ENCODE measurements at places on chromosomes 16 and 17.

GRCh38 chr17:20281860-20282259 is 185.5 kb downstream of the LGALS9B start:
- DNase-seq: no peak

DNA sequence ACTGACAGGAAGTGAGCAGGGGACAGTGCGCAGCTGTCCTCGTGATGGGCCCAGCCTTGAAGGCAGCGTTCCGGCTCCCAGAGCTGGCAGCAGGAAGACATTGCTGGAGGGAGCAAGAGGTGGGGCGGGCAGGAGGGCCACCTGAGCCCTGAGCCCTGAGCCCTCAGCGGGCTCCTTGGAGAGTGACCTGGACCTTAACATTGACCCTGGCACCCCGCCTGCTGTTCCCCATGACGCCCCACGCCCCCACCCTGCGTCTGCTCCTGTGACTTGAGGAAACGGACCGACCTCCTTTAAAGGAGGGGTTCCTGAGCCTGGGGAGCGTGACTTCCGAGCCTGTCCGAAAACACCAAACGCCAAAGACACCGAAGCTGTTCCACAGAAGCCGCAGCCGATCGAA is 25.1 kb upstream of the ENPP7 start:
- DNase-seq: no peak

DNA sequence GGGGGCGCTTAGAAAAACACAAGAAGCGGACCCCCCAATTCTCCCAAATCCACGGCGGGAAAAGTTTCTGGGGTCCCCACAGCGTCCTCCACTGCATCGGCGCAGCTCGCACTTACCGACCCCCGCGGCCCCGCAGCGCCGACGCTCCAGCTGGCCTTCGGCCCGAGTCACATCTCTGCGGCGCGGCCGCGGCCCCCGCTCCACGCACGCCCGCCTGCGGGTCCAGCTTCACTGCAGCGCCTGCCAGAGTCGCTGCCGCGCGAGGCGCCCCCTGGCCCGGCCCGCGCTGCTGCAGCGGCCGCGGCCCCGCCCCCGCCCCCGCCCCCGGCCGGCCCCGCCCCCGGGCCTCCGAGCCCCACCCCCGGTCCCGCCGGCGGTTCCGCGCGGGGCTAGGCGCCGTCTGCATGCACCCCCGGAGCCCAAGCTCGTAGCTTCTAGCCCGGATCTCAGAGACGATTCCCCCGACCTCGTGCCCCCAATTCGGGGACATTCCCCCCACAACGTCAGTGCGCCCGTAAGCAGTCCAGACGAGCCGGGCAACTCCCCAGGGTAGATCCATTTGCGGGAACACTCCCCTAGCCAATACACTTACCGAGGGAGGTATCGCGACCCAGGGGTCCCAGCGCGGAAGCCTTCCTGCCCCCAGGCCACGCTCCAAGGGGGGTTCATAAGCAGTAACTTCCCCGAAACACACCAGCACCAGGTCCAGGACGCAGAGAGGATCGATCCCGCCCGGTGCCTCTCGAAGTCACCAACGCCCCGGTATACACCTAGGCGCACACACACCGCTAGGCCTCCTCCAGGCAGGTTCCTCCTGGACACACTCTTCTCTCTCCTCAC is at the start of gene GPRC5B:
Gene GPRC5B, minus strand, starts transcription at position 238 of the 840 bp plus-strand sequence. CDS start 12,003 bp downstream, outside the sequence.
- peak; percentile 62 for DNase-seq

- no peak for DNase-seq
Measured at GRCh38 chr17:16870253-16871245, 101.4 kb downstream of the TNFRSF13B start.

DNA sequence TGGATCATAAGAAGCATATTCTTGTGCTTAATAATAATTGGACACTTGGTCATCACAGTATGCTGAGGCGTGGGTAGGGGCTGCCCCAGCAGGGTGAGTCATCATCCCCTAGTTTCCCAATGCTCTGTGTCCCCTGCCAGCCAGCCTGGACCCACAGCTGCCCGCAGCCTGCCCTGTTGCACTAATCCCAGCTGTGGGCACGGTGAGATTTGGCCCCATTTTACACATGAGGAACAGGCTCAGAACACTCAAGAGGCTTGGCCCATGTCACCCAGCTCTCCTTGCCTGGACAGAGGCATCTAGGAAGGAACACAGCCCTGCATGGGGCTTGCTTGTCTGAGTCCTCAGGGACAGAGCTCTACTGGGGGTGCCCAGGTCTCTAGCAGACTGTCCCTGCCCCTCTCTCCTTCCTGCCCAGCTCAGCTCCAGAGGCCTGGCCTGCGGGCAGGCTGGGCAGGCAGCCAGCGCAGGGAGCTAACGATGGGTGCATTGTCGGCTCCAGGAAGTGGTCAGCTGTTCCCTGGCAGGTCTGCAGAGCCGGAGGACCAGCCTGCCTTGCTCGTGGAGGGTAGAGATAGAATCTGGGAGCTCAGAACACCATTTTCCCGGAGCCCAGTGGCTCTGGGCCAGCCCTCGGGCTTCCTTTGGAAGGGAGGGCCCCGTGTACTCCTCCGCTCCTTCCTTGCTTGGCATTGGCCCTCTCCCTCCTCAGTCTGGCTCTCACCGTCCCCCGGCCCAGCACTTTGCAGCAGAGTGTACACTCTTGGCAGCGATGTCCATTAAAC is 189.4 kb downstream of the RAB11FIP4 start:
- DNase-seq: peak; percentile 94

Measured in myocyte (in vitro differentiated cells).